Aorta (tissue), 5 donors: ENCODE measurements at places on chromosomes 6 and 20. TPM values are rescaled to one million over a fixed set of nuclear protein-coding genes. Genes with fewer than 3 reads are reported as not detected.

NRSN1 gene
- not detected for total RNA-seq

BFSP1 gene
- total RNA-seq, result 1.5 TPM

RIMS1 gene
- 5.7 TPM for total RNA-seq

CALHM4 gene
- total RNA-seq, result not detected

NCOA5 gene
- total RNA-seq, result 18.6 TPM

SLC24A3 gene
- total RNA-seq, result 23.9 TPM

NMBR gene
- 0.45 TPM for total RNA-seq

ADGRG6 gene
- total RNA-seq, result 15.7 TPM

PRRT1 gene
- 7.0 TPM for total RNA-seq

SLC17A2 gene
- not detected for total RNA-seq

C20orf204 gene
- total RNA-seq, result 1.7 TPM

HLA-DQB1 gene
- total RNA-seq, result 35.9 TPM

SLC17A9 gene
- 17.8 TPM for total RNA-seq

LY6G6D gene
- total RNA-seq, result not detected

CLPSL2 gene
- total RNA-seq, result not detected

SYTL3 gene
- total RNA-seq, result 4.7 TPM
